ENCODE measurements at places on chromosomes 4 and X.

DNA sequence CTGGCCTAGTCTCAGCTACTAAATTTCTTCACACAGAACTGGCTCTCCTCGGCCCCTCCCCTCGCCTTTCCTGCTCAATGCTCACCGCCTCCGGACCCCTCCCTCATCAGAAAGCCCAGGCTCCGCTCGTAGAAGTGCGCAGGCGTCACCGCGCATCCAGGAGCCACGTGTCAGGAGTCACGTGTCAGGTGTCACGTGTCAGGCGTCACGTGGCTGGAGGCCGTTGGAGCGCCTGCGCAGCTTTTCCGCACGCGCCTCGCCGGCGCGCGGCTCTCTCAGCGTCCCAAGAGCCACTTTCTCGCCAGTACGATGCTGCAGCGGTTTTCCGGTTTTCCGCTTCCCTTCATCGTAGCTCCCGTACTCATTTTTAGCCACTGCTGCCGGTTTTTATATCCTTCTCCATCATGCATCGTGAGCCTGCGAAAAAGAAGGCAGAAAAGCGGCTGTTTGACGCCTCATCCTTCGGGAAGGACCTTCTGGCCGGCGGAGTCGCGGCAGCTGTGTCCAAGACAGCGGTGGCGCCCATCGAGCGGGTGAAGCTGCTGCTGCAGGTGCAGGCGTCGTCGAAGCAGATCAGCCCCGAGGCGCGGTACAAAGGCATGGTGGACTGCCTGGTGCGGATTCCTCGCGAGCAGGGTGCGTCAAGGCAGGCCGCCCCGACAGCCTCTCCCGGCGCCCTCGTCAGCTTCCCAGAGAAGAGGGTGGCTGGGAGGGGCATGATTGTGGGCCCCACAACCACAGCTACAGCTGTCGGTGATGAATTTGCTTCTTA is at the start of gene SLC25A31:
TSS of gene SLC25A31 (plus strand) at position 259 of the 772 bp plus-strand sequence. CDS start at position 405, 146 bp downstream.
- no peak for DNase-seq

GRCh38 chr4:80243274-80244018 is 23.0 kb upstream of the FGF5 start:
- DNase-seq, result no peak

DNA sequence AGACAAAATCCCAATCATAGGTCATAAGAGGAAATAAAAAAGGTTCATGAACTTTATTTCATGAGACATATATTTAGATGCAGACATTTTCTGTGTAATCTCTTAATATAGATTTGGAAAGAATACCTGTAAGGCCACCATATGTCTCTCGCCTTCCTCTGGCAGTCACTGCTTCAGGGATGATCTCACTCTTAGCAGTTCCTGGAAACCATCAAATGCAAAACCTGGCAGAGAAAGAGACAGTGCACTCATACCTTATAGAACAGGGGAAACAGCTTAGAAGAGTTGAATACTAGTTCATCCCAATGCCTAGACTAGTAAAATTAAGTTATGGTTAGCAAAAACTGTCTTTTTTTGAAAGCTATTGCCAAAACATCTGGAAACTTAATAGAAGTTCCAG is 243.3 kb downstream of the GASK1B start:
- no peak for DNase-seq

DNA sequence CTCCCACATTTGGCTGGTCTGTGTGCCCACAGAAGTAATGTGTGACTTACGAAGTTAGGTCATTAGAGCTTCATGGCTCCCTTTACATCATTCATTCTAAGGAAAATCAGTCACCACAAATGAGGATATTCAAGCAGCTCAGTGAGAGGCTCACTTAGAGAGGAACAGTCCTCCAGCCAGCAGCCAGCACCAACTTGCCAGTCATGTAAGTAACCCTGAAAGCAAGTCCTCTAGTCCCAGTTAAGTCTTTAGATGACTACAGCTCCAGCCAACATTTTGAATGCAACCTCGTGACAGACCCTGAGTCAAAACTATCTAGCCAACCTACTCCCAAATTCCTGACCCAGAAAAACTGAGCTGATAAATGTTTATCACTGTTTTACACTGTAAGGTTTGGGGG is 71.3 kb downstream of the LRBA start:
- no peak for DNase-seq

DNA sequence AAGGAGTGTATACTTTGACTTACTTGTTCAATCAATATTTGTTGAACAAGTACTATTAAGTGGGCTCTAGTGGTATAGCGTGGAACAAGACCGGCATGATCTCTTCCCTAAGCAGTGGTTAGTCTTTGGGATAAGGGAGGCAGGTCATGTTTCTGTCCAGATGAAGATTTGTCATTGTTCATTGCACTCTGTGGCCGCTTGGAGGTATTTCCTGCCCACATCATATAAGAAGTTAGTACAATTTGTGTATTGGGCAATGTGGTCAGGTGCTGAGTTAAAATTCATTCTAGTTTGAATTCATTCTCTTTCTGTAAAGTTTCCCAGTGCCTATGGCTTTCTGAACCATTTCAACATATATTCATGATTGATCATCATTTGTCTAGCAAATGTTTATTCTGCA is 101.1 kb upstream of the SHISA3 start:
- no peak for DNase-seq

- no peak for DNase-seq
These were observed 119.3 kb downstream of the ASB9 start for GRCh38 chrX:15150586-15150985.

GRCh38 chr4:146654687-146655520 is 16.2 kb downstream of the POU4F2 start:
- DNase-seq, result no peak

GRCh38 chr4:41381384-41381783 is 124.7 kb downstream of the UCHL1 start:
- no peak for DNase-seq

GRCh38 chr4:621296-622070 is 3.9 kb upstream of the PDE6B start:
- DNase-seq, result no peak

- DNase-seq, result no peak
These were observed 125.3 kb upstream of the MAOA start for GRCh38 chrX:43530837-43531236.

GRCh38 chr4:168558599-168558998 is 61.7 kb downstream of the PALLD start:
- DNase-seq, result no peak

Data from stimulated activated CD8-positive, alpha-beta memory T cell treated with anti-CD3 and anti-CD28 coated beads, Interleukin-7, amount 100 ng/mL, for 4 hours (primary cell).